ENCODE measurements at places on chromosomes 2 and 18. TPM values are rescaled to one million over a fixed set of nuclear protein-coding genes. Genes with fewer than 3 reads are reported as not detected.
A peak's percentile ranks its signal among the peaks of the same experiment; 100 is the strongest.

DNA sequence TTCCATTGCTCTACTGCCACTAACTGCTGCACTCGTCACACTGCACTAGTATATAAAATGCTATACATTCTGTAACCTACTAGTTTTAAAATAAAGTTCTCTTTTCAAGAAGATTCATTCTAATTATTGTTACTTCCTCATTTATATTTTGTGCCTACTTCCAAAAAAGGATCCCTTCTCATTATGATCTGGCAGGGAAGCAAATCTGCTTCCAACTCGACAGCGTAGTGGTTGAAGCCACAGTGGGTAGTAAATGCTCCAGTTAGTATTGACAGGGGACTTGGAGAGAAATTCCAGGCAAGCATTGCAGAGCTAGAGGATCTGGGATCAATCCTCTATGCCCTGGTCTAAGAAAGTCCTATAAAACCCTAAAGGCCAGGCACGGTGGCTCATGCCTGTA is 53.3 kb upstream of the AP1S3 start:
- no peak for DNase-seq

DNA sequence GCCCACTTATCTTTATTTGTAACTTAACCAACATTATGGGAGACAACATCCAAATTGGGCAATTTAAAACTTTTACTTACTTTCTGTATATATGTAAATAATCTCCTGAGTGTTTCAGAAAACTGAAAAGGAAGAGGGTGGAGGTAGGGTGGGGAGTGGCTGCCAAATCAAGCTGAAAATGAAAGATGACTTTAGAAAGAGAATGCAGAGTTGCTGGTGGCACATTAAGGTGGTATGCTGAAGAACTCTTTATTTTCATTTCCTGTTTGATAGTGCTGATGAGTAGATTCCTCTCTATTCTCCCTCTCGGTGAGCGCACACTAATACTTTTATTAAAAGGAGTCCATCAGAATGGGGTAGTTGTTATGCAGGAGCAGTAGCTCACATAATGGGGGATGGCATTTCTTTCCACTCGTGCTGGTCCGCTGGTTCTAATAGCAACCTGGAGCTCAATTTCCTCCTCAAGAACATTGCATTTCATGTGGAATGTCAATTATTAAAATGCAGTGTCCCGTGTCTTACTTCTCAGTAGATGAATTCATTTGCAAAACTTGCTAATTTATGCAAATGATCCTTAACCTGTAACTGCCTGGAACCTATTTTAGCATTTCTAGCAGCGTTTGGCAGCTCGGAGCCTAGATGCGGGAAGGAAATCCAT is 466.9 kb upstream of the HNRNPA3 start:
- DNase-seq = no peak

Gene C2orf72
- total RNA-seq = 0.08 TPM

DNA sequence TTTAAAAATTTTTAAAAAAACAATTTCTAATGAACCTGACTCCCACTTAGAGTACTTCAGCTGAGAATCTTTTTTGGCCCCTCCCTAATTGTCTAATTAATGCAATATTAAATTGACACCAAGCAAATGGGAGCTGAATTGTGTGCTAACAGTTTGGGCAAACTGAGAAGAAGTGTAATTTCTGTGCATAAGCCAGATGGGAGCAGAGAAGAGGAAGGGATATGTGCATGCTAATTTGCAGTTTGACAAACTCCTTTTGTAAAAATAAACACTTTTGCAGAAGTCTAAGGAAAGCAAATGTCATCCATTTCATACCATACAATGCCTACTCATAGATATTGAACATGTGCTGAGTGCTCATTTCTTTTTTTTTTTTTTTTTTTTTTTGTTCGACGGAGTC is 332.0 kb downstream of the CYRIA start:
- DNase-seq = no peak

- no peak for DNase-seq
These were observed 172.4 kb downstream of the ACOXL start for GRCh38 chr2:110904779-110905148.

Gene IL1R2
- total RNA-seq = 1.0 TPM

Gene NEURL3
- total RNA-seq = not detected

DNA sequence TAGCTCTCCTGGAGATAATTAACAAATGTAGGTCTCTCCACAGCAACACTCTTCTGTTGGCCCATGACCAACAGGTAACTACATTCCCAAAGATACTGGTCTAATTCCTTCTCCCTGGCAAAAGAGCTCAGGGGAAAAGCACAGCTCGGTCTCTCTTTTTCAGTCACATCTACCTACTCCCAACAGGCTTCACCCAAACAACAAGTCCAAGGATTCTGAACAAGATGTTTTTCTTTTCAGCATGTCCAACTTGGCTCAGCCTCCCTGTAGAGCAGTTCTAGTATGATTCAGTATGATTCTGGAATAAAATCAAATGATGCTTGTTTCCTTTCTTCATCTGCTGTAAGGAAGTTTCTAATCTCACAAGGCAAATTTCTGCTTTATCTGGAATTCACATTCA is 1704.8 kb upstream of the PIK3C3 start:
- DNase-seq = no peak

GRCh38 chr2:61793389-61793836 is 60.4 kb downstream of the FAM161A start:
- DNase-seq = no peak

Gene NAT8
- not detected for total RNA-seq

DNA sequence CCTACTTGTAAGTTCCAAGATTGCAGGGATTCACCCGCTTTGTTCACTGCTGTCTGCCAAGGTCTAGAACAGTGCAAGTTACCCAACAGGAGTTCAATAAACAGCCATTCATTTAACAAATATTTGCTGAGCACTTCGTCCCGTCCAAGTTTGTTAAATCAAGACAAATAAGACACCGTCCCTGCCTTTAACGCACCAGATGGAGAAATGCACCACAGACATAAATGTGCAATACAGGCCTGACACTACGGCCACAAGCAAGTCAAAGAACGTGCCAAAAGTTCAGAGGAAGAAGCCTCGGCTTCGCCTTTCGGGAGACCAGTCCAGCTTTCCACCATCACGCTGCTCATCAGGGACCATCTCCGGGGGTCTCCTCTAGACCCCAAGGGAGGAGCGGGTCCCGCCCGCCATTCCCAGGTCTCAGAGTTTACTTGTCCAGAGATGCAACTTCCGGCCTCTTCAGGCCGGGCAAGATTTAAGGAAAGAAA is 429 bp downstream of the C2orf76 start:
- no peak for DNase-seq

Gene EN1
- 0.13 TPM for total RNA-seq

Gene IFT172
- total RNA-seq = 18.7 TPM

GRCh38 chr2:64007924-64008323 is 11.3 kb downstream of the VPS54 start:
- no peak for DNase-seq

Gene SOX11
- 2.8 TPM for total RNA-seq

DNA sequence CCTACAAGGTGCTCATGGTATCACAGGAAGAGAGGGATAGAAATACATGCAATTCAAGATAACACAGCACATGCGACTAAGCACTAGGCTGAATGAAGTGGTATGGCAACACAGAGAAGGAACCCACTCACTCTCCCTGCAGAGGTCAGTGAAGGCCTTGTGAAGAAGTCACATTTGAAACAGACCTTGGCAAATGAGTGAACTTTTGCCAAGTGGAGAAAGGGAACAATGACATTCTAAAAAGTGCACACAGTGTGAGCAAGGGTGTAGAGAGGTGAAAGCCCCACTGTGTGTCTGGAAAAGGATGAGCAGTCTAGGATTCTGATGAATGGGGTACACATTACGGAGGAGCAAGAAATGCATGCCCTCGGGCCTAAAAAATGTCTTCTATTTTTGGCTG is 23.3 kb downstream of the KLF7 start:
- DNase-seq = no peak

DNA sequence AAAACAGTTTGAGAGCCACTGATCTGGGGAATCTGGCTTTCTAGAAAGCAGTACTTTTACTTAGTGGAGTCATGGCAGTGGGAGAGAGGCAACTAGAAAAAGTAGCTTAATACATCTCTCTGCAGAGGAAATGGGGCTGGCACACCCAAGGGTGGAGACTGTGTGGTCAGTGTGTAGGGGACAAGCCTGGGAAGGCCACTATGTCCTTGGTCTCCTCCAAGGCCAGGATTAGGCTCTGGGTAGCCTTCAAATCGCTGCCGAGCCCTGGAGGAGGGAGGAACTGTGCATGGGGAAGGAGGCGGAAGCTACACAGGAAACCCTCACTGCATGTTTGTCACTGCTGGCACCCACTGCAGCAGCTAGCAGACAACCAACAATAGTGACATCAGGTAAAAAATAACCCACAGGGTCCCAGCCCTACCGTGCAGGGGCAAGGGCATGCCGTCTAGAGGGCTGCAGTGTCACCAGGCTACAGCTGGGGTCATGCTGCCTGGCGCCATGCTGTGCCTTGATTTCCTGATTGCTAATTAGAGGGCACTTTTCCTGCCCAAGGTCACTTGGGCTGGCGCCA is 34.8 kb downstream of the LBH start:
- no peak for DNase-seq

DNA sequence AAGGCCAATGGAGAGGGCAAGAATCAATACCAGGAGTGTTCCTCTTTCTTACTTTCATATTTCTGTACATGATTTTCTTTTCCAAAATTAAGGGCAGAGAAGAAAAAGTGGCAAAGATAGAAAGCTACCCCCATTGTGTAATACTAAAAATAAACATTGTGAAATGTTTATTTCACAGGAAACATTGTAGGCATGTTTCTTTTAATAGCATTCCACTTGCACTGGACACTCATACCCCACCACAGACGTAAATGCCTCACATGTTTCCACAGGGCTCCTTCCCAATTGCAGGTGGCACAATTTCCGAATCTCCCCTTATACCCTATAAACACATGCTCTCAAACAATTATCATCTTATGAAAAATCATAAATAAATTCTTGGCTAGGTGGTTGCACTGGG is 645.1 kb upstream of the SETBP1 start:
- no peak for DNase-seq

DNA sequence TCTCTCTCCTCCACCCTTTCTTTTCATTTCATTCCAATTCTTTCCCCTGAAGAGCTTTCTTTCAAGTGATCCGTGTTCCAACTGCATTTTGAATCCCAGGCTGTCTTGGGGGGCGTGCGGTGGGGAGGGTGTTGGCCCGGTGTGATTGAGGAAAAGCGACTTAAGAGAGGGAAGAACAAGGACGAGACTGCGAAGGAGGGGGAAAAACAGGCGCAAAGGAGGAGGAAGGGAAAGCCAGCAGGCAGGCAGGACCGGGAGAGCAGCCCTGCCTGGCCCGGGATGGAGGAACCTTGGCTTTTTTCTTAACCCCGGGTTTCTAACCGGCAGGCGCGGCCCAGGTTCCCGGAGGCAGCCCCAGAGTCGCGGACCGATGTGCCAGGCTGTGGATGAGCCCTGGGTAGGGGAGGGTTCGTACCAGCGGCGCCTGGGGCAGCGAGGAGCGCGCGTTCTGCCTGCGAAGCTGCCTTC is 1.3 kb downstream of the ADCYAP1 start:
- no peak for DNase-seq

Gene GPR75
- total RNA-seq = 3.0 TPM

Gene ABCG5
- not detected for total RNA-seq

GRCh38 chr2:10028988-10029874 is 14.1 kb upstream of the KLF11 start:
- peak; percentile 90 for DNase-seq

DNA sequence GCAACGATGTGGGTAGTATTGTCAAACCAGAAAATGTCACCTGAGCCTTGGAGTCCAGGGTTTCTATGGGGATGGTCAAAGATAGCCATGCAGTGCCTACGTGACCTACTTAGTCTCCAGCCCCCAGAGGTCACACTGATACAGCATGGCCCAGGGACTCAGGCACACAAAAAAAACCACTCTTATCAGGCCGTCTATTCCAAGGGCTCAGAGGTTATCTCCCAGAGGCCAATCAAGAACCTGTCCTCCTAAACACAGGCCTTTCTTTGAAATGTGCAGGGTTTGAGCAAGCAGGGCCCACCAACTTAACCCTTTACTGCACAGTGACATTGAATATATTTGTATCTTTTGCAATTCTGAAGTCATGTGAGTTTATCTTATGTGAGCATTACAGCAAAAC is 82.7 kb downstream of the MRO start:
- no peak for DNase-seq

DNA sequence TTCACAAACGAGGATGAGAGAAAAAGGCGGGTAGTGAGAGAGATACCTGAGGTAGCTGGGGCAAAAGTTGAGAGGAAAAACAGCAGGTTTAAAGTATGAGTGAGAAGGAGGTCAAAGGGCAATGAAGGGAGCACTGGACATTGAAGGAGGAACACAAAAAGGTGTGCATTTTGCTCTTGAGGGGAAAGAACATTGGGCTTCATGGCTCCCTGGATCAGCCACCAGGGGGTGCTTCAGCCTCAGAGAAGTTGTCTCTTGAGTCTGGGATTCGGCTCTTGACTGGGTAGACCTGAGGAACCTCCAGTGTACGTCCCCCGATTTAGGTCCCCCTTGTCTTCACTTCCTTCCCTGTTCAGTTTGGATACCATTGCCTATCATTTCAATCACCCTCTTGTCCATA is 128.5 kb downstream of the RAPGEF4 start:
- DNase-seq = no peak

DNA sequence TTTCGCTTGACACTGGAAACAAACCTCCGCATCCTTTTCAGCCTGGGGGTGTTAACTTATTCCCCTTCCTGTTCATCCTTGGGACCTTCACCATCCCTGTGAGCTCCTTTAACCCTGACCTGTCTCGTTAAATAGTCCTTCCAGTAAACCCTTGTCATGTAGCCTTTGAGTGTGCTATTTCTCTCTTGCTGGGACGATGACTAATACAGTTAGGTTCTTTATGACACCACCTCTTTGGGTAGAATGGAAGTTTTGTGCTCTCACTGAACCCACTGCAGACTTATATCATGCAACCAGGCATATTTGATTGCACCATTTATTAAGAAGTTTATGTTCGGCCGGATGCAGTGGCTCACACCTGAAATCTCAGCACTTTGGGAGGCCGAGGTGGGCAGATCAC is 40.5 kb upstream of the GAREM1 start:
- no peak for DNase-seq

DNA sequence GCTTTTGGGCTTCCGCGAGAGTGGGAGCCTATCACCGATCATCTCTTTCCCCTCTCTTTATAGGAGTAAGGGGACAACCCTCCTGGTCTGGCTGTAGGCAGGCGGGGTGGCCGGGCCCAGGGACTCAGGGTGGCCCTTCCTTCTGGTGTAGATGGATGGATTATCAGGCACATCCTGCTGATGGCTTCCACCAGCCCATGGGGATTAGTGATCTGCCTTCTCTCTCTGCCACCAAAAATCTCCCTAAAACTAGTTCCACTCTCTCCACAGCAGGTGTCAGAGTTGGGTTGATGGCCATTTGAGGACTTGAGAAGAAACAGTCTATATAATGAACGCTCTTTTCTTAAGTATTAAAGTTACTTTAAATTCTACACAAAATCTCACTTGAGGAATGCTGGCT is 37.4 kb downstream of the NCK2 start:
- peak; percentile 22 for DNase-seq

- DNase-seq = no peak
These were observed 97.1 kb upstream of the MAP4K3 start for GRCh38 chr2:39534095-39534711.

Gene WDR43
- total RNA-seq = 25.9 TPM

DNA sequence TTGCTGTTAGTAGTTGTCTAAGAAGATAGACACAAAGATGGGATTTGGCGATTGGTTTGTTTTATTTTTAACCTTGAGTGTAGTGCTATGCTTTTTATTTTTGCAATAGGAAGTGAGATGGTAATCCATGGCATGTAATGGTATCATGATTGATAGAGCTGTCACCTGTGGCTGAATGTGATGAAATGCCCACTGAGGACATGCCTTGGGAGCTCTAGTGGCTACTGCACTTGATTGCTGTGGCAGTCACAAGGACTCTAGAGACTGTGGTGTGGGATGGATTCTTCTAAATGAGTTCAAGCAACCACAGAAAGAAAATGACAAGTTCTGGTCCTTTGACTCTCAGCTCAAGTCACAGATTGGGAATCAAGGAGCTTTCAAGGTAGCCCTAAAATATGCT is 139.4 kb downstream of the CYRIA start:
- no peak for DNase-seq
